Activated T-helper 17 cell treated with anti-CD3 and anti-CD28 coated beads, Interleukin-2, amount 50 U/mL, for 72 hours (primary cell): ENCODE measurements at places on chromosomes 5 and 9.

DNA sequence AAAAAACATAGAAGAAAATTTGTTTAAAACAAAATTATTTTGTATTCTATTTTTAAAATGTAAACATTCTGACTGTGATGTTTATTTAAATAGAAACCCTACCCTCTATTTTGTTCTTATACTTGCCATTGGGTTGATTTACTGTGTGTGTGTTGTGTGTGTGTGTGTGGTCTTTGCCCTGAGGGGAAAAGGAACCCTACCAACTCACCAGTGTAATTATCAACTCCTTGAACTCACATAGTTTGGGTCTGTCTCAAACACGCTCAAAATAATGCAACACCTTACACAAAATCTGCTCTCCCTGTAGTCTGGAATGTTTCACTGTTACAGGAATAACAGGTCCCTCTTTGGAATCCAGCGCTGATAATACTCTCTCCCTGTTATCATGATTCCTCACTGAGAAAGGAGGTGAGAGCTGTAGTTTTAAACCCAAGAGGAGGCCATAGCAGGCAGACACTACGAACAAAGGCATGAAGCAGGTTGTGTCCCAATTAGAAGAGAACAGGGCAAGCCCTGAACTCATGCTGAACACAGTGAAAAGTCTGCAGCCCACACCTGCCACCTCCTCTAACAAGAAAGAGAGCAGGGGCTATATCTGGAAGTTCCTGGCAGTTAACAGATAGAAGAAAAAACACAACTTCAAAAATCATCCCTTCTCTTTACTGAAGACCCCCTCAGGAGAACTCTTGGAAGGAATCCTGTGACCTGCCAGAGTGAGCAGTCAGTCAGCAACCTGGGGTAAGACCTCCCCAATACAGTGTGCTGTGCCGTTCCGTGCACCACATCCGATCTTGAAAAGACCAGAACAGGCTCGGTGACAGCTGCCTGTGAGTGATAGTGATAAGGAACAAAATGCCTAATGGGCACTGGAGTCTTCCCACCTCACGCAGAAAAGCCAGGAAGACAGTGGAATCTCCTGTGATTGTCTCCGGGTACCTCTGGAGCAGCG lies 608.1 kb upstream of the ADAMTS16 start:
- no peak for ATAC-seq

GRCh38 chr9:92608241-92608908 lies 61.6 kb downstream of the IPPK start:
- ATAC-seq = no peak

DNA sequence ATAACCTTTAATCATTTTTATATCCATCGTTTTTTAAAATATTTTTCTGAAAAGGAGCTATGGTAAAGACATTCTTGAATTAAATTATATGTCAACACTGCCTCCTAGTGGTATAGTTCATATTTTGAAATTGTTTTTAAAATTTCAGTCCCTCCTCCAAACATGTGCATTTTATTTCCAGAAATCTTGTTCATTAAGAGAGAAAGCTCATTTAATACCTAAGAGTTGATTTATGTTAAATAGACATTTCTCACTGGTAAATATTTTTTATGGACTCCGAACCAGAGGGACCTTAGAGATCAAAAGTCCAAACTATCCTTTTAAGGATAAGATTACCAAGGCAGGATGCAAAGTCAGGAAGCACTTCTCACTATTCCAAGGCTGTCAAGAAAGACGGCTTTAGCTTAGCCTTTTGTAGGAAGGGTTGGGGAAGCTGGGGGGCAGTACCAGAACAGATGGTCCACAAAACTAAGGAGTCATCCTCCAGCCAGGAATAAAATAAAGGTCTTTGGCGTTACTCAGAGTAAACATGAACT lies 21.6 kb downstream of the BHMT start:
- no peak for ATAC-seq

GRCh38 chr5:2293906-2294305 lies 411.2 kb upstream of the IRX4 start:
- no peak for ATAC-seq

DNA sequence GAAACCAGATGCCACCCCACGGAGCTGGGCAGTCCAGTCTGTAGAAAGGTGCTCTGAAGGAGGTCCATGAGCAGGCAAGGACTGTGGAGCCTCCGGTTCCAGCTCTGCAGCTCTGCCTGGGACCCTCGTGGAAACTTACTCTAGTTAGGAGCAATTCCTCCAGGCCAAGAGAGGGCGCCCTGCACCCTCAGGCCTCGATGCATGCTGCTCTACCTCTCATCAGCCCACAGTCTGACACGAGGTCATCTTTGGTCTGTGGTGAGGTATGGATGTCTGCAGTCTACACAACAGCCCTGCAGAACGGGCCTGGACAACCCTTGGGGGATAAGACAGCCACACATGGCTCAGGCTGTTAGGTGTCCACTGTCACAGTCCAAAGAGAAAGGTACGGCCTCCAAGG lies 50.6 kb upstream of the UBTD2 start:
- no peak for ATAC-seq

GRCh38 chr5:28927559-28928326 lies 1889.4 kb upstream of the CDH9 start:
- no peak for ATAC-seq

DNA sequence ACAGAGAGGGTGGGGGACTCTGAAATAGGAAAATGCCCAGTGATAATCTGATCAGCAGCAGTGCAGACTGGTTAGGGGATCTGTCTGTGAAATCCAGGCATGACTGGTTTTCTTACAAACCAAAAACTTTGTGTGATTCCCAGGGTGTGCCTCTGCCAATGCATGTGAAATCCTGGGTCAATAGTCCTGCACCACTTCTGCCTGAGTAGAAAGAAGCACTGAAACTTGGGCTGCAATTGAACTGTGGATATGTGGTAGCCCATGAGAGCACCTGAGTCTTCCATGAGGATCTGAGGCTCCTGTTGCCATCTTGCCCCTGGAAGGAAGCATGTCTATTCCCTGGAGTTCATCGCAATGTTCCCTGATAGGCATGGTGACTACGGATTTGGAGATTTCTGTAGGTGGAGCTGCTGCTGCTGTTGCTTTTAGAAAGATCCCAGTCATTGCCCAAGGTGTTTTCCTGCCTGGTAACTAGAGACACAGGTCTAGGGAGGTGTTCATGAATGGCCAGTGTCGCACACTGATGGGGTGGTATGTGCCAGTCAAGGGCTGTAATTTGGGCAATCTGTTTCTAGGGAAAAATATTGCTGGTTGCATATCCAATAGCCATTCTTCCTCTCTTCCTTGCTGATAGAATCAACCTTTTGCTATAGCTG lies 146.7 kb downstream of the CARTPT start:
- no peak for ATAC-seq

- ATAC-seq = no peak
Observed at GRCh38 chr9:108727580-108728111, 128.1 kb downstream of the ACTL7B start.

DNA sequence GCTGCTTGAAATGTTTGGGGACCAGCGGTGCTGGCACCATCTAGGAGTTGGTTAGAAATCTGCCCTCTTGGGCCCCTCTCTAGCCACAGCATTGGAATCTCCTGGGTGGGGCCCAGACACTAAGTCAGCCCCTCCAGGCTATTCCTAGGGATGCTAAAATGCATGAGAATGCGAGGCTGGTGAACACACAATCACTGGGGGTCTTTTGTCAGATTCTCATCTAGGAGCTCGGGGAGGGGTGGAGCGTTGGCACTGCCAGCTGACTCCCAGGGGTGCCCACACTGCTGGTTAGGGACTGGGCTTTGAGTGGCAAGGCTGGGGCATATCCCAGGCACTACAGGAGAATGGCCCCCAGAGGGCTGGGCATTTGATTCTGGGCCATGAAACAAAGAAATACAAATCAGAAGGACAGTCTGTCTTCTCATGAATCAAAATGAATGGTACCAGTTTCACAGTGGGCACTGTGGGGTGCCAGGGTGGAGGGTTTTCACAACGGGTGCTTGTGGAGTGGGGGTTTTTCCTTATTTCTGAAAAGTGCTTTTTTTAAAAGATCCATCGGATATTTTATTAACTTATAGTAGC lies 127.8 kb upstream of the RAPGEF1 start:
- no peak for ATAC-seq

- ATAC-seq = no peak
Observed at GRCh38 chr5:173618927-173619519, 2.6 kb upstream of the BOD1 start.

DNA sequence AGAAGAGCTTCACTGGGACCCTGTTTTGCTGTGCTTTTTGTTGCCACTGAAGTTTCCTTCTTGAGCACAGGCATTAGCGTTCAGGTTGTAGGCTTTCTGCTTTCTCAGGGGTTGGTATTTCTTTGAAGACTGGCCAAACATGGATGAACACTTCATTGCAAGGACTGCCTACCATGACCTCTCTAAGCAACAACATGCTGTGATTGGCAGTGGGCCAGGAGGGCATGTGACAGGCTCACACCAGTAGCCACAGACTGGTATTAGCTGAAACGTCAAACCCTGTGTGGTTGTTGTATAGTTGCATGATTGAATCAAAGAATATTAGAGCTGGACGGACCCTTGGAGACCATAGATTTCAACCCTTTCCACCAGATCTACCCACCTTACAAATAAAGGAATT lies 20.0 kb upstream of the MLANA start:
- ATAC-seq = no peak

GRCh38 chr9:38039090-38039906 lies 29.7 kb downstream of the SHB start:
- ATAC-seq = no peak

DNA sequence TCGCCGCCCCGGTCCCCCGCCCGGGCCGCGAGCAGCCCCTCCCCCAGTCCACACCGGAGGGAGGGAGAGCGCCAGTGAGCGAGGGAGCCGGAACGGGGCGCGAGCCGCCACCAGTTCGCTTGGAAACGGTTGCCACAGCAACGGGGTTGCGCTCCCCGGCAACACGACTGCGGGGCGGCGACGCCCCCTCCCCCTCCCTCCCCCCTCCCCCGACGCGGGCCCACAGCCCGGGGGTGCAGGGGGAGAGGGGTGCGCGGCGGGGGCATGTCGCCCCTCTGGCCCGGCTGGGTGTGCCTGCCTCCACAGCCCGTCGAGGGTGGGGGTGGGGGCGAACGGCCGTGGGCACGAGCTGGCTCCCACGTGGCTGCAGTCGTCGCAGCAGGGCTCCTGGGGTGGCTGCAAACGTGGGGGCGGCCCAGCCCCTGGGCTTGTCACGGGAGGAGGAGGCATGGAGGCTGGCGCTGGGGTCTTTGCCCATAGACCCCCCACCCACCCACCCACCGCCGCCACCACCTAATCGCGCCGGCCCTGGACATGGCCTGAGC lies 524 bp downstream of the PRR7 start:
- ATAC-seq = peak; percentile 30

DNA sequence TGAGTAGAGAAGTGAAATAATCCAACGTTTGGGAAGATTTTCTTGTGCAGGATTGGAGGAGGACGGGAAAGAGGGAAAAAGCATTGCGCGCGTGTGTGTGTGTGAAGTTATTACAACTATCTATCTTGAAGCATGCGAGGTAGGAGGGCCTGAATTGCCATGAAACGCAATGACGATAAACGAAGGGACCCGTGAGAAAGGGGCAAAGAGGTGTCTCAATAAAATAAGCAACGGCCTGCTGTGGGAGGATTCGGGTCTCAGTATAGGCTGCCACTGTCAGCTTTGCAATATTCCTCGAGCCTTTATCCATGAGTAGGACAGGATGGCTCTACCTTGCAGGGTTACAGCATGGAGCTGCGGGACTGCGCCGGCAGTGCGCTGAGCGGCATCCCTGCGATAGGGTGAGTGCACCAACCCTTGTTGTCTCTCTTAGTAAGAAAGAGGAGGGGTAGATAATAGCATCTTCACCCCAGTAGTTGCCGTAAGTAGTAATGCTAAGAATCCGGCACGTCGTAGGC lies 631 bp upstream of the RCL1 start:
- peak; percentile 38 for ATAC-seq

GRCh38 chr9:129995409-129996160 lies 47.4 kb downstream of the FNBP1 start:
- peak; percentile 61 for ATAC-seq

DNA sequence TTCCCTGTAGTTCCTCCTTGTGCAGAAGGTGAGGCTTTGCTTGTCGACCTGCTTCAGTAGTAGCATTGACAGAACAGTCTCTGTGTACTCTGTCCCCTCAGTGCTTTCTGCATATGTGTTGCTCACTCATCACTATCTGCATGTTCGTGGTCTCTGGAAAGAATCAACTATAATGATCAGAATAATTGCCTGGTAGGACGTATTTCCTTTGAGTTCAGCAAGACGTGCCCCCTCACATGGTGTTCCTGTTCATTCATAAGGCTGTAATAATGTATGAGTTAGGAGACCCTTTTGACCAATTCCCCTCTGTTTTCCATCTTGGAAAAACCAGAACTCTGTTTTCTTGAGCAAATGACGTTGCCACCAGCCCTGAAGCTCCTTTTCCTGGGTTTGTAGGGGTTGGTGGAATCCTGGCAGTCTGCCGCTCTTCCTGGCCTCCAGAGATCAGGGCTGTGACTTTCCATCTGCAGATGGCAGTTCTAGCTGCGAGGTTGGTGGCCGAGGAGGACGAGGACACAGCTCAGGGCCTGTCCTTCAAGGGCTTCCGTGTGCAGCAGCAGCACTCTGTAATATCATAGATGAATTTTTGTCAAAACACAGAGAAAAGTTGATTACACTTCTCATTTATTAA lies 61.9 kb downstream of the EXOSC2 start:
- no peak for ATAC-seq

- no peak for ATAC-seq
Observed at GRCh38 chr5:3384531-3384930, 211.1 kb upstream of the IRX1 start.

GRCh38 chr5:15304066-15304731 lies 195.8 kb upstream of the FBXL7 start:
- ATAC-seq = no peak

DNA sequence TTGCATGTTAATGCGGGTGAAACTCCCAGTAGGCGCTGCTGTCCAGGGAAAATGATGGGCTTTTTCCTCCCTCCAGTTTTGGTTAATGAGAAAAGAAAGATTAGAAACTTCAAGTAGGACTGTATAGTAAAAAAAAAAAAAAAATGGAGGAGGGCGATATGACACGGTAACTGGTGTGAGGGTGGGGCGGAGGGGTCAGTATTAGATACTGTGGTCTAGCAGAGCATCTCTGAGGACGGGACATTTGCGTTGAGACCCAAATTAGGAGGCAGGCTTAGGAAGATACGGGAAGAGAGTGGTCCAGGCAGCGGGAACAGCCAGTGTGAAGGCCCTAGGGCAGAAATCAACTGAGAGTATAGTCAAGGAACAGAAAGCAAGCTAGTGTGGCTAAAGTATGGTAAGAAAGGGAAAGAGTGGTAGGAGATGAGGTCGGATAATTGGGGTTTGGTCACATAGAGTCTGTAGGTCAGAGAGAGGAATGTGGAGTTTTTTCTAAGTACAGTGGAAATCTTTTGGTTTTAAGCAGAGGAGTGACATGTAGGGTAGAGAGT lies 707 bp downstream of the RMND5B start:
- ATAC-seq = peak; percentile 6
